G401 (cell line): ENCODE measurements at places on chromosomes 16 and 17. TPM values are rescaled to one million over a fixed set of nuclear protein-coding genes. Genes with fewer than 3 reads are reported as not detected.

- no peak for DNase-seq
Observed at GRCh38 chr17:17721140-17721668, 39.9 kb downstream of the RAI1 start.

DNA sequence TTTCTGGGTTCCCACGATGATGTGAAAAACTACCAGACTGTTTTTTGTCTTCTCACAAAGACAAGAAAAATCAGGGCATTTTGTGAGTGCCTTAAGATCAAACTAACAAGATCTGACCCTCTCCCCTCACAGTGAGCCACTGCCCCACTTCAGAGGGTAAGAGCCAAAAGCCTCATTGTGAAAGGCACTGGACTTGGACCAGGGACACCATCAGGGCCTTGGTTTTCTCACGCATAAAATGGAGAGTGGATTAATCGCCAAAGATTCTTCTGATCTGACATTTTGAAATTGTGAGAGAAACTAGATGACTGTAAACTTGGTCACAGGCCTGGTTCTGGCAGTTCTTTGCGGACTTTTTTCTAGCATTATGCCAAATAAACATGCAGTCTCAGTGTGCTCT, 21.0 kb upstream of the ENDOV start:
- DNase-seq = no peak

Gene TBC1D28
- total RNA-seq = not detected in 2 replicates

DNA sequence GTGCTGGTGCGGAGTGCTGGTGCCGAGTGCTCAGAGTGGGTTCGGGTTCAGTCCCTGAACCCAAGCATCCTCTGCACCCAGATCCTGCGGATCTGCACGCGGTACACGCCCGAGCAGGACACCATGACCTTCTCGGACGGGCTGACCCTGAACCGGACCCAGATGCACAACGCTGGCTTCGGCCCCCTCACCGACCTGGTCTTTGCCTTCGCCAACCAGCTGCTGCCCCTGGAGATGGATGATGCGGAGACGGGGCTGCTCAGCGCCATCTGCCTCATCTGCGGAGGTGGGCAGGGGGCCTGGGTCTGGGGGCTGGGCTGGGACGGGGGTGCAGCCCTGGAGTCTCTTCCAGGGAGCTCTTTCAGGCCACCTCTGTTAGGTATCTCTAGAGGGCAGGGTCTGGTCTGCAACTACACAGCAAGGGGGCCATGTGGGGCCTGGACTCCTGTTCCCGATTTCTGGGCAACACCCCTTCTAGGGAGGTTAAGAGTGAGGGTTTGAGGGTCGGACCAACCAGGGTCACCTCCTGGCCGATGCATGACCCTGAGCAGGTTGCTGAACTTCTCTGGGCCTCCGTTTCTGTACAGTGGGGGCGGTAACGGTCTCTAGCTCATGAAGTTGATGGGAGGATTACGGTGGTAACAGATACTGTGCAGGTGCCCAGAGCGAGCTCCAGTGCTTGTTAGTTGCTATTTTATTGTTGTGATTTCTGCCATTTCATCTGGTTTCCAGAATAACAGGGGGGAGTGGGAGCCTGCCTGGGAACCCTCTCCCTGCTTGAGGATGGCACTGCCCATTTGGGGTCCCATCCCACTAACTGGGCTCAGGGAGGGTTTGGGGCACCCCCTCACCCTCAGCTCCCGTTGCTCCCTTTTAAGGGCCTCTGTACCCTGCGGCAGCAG, 10.1 kb downstream of the GJD3 start:
- no peak for DNase-seq

- DNase-seq = no peak
Observed at GRCh38 chr16:84862804-84863480, 43.2 kb downstream of the CRISPLD2 start.

DNA sequence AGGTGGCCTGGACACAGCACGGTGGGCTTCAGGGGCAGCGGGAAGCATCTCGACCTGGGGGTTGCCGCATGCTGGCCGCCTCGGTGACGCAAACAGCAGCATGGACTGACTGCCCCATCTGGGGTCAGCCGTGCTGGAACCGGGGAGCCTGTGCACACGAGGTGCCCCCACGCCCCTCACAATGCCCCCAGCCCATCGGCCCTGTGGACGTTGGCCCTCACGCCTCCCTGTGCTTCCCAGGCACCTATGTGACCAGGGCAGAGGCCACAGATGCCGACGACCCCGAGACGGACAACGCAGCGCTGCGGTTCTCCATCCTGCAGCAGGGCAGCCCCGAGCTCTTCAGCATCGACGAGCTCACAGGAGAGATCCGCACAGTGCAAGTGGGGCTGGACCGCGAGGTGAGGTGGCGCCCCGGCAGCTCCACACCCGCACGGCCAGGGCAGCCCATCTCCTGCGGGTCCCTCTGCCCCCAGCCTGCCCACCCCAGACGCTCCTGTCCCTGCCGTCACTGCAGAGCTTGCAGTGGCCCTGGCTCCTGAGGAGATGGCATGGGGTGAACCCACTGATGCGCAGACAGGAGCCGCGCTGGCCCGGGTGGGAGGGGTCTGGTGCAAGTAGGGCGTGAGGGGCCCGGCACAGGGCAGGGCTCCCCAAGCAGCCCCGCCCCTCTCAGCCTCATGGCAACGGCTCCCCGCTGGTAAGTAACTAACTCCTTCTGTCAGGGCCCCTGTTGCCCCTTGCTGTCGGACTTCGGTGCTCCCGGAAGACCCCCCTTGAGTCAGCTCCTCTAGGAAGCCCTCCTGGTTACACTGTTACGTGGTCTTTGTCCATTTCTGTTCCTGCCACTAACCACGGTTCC, 13.6 kb downstream of the CDH15 start:
- DNase-seq = no peak

DNA sequence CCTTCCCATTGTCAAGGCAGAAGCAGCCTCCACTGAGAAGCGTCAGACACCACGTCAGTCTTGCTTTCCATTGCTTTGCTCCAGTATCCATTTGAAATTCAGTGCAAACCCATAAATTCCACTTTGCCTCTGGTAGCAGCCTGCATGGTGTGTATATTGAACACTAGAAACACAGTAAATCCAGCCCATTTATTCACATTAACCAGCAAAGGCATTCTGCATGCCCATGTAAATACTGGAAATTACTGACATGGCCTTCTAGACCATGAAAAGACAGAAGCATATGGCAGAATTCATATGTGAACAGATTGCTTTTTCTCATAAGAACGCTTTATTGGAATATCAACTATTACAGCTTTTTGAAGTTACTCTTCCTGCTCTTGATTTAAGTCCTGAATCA, 595.0 kb downstream of the WWOX start:
- DNase-seq = peak; percentile 30

Gene RCVRN
- not detected in 2 replicates for total RNA-seq

- no peak for DNase-seq
Observed at GRCh38 chr17:76394166-76394565, 9.8 kb downstream of the SPHK1 start.

GRCh38 chr17:31677036-31677435, 182.0 kb downstream of the COPRS start:
- no peak for DNase-seq

Gene PIMREG
- total RNA-seq = 66.5 and 72.7 TPM in 2 replicates

Gene HASPIN
- total RNA-seq = 11.7 and 20.9 TPM in 2 replicates

GRCh38 chr17:38888842-38889241, 19.0 kb downstream of the LASP1 start:
- DNase-seq = no peak

Gene DRC3
- total RNA-seq = 0.31 and 1.0 TPM in 2 replicates

- DNase-seq = no peak
Observed at GRCh38 chr17:60301649-60302048, 90.3 kb downstream of the USP32 start.

Gene CD300H
- total RNA-seq = not detected in 2 replicates

GRCh38 chr17:62110923-62111484, 45.9 kb upstream of the MED13 start:
- no peak for DNase-seq

DNA sequence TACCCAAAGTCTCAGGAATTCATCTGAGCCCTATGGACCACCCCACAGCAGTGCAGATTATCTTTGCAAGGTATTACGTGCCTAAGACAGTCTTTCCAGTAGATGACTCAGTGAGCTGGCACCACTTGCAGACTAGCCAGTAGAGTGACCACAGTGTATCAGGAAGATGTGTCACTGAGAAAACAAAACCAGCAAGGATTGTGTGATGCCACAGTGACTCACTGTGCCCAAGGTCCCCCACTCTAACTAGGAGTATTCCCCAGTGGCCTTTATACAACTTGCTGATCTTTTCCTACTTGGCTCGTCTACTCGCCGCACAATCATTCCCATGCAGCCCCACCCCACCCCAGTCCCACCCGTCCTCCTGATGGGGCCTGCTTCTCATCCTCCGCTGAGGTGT, 26.8 kb upstream of the PRKCA start:
- DNase-seq = no peak

Gene IRX6
- total RNA-seq = not detected in 2 replicates

GRCh38 chr16:88455610-88456355, 2.7 kb downstream of the ZFPM1 start:
- peak; percentile 53 for DNase-seq

GRCh38 chr16:1063728-1064127, 8.8 kb upstream of the SSTR5 start:
- no peak for DNase-seq

Gene RAB26
- total RNA-seq = 46.8 and 55.2 TPM in 2 replicates
